CD4-positive, alpha-beta memory T cell (primary cell): ENCODE measurements at places on chromosomes 6 and 20.

DNA sequence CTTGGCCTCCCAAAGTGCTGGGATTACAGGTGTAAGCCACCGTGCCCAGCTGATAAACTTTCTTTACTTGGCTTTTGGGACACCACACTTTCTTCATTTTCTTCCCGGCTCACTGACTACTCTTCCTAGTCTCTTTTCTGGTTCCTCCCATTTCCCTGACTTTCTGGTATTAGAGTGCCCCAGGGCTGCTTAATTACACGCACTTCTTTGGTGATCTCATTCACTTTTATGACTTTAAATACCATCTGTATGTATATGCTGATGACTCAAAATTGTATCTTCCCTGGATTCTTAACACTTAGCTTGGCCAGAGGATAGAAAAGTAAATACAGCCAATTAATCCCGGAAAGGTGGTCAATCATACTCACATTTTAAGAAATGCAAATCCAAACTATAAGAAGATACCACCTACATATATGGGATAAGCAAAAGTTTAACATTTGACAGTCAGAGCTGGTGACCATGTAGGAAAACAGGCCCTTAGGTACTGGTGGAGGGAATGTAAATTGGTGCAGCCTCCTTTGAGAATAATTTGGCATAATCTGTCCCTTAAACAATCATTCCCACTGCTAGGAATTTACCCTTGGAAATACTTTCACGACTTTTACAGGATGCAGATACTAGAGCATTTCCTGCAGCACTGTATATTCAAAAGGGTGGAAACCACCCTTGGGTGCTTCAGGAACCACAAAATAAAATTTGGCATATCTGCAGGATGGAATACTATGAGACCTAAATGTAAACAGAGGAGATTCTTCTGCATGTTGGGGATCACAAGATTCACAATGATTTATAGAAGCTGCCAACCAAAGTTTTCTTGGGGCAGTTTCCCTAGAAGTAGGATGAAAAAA is 9.4 kb upstream of the NANP start:
- no peak for DNase-seq

GRCh38 chr20:37398750-37399621 is 53.0 kb downstream of the SRC start:
- no peak for DNase-seq

DNA sequence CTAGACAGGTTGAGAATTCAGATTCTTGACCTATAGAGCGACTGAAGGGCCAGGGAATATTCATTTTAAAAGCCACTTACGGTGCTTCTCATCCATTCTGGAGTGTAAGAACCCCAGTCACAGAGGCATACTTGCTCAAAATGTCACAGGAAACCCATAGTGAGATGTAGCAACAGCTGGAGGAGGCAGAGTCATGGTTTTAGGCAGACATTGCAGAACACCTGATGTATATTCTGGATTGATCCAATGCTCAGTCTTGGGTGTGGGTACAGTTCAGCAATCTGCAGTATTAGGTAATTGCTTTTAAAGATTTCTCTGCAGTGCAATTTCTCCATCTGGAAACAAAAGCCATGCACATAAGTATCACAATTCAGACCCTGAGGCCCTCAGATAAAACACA is 137.4 kb upstream of the SLC22A23 start:
- no peak for DNase-seq

- peak; percentile 22 for DNase-seq
Measured at GRCh38 chr6:129575378-129576118, 134.4 kb downstream of the ARHGAP18 start.

- no peak for DNase-seq
Measured at GRCh38 chr6:87817183-87817582, 115.2 kb upstream of the AKIRIN2 start.

- DNase-seq, result peak; percentile 71
Measured at GRCh38 chr20:62900692-62901584, 25.4 kb downstream of the DIDO1 start.

DNA sequence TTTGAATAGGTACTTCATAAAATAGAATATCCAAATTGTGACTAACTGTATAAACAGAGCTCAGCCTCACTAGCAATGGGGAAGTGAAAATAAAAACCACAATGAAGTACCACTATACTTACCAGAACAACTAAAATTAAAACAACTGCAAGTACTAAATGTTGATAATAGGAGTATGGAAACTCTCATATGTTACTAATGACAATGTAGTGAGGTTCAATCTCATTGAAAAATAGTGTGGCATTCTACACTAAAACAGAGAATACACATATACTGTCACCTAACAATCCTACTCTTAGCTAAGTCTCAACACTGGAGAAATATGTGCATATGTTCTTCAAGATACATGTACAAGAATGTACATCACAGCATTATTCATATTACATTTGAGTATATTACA is 132.0 kb upstream of the CARMIL1 start:
- DNase-seq, result no peak

DNA sequence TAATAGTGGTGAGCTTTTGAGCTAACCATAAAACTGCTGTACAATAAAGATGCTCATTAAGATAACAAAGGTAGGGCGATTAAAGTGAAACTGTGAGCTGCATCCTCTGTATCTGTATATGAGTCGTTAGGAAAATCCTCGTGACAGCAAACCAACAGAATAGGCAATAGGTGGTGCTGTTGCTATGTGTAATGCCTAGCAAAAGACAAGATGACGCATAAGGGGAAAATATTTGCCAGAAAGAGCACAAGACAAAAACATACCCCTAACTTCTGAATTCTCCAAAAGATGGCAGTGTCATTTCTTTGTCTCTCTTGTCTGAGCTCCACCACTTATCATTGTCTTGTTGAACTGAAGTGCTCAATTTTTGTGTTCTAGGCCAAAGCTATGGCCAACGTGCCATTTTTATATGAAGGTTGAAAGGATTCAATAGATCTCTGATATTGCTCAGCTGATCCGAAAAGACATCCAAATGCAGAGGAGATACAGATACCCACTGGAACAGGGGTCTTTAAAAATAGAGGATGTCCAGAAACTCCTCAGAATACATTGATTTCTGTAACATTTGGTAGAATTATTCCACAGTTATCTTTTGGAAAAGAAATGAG is 56.3 kb upstream of the ANKEF1 start:
- peak; percentile 56 for DNase-seq

DNA sequence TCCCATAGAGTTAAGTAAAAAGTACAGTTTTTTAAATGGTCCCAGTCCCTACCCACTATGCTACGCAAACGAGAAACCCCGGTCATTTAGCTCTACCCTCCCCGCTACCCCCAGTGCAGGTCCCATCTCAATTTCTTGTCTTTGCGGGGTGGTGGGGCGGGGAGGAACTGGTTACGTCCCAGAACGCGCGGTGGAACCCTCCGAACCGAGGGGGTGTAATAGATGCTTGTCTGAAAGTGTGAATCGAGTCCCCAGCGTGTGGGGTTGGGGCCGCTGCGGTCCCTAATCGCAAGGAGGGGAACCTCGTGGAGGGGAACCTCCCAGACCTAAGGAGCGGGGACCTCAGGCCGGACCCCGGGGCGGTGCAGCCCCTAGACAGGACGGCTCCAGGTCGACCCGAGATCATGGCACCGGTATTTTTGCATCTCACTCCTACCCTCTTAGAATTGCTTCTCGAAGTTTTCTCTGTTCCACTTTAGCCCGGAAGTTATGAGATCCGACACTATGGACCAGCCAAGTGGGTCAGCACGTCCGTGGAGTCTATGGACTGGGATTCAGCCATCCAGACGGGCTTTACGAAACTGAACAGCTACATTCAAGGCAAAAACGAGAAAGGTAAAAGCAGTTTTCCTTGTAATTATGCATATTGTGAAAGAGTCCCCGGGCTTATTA is 779 bp downstream of the HEBP2 start:
- peak; percentile 64 for DNase-seq

GRCh38 chr20:3226093-3226492 is 12.9 kb downstream of the SLC4A11 start:
- no peak for DNase-seq

GRCh38 chr6:41636833-41637193 is 1.5 kb upstream of the MDFI start:
- no peak for DNase-seq

DNA sequence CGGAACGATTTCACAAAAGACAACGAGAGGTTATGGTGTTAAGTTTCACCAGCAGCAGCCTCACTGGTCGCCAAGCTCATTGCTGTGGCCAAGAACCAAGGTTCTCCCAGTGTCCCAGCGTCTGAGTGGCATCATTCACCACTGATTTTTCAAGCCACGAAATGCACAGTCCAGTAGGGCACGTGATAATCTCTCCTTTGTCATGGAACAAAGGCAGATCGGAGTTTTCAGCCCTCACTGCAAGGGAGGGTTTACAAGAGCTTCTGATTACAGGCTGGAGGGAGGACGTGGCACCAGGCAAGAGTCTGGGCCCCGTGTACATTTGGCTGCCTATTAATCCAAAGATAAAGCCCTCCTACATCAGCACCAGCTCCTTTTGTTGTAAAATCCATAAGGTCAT is 2.0 kb downstream of the CD24 start:
- no peak for DNase-seq

- DNase-seq, result no peak
Measured at GRCh38 chr6:154484942-154485341, 25.5 kb downstream of the CNKSR3 start.

- peak; percentile 57 for DNase-seq
Measured at GRCh38 chr20:36467076-36467999, 74.0 kb upstream of the MYL9 start.

DNA sequence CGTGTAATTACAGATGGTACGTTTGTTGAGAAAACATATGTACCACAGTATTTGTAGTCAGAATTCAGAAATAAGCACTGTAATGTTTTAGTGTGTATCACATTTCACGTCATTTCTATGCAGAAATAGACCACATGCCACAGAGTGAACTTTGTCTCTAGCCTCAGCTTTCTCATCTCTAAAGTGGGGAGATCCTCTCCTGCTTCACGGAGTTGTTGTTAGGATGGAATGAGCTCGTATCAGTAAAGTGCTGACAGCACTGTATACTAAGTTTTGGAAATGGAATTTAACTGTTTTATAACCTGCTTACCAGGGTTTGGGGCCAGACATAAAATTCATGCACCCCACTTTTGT is 34.2 kb upstream of the PXDC1 start:
- no peak for DNase-seq

- DNase-seq, result no peak
Measured at GRCh38 chr20:56588996-56589395, 40.1 kb upstream of the TFAP2C start.
